ENCODE measurements at places on chromosomes 3 and 15. TPM values are rescaled to one million over a fixed set of nuclear protein-coding genes. Genes with fewer than 3 reads are reported as not detected.

GRCh38 chr3:151265866-151266265, 12.5 kb downstream of the P2RY14 start:
- peak; percentile 51 for DNase-seq

GRCh38 chr3:194062830-194063229, 73.1 kb upstream of the HES1 start:
- DNase-seq = no peak

- DNase-seq = no peak
Observed at GRCh38 chr3:141087778-141088130, 36.6 kb downstream of the SPSB4 start.

- DNase-seq = no peak
Observed at GRCh38 chr3:143483214-143483613, 363.6 kb downstream of the CHST2 start.

Gene UNC13C
- 0.07 TPM for total RNA-seq

DNA sequence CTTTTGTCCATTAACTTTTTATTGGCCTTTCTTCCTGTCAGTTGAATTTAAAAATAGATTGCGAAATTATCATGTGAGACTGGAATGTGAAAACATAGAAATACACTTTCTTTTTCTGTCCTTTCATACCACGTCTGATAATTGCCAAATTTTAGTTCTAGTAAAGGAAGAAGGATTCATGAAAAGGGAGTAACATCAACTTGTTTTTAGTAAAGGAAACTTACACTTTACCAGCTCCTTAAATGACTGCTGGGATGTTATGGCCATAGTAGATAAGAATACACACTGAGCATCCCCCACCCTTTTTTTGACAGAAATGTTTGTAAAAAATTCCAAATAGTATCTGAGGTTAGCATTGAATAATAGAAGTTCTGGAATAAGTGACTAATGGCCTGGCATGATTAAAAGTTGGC, 137.9 kb downstream of the NEO1 start:
- DNase-seq = no peak

- no peak for DNase-seq
Observed at GRCh38 chr3:15009167-15009566, 55.9 kb downstream of the MRPS25 start.

Gene MEGF11
- 2.7 TPM for total RNA-seq

- DNase-seq = peak; percentile 83
Observed at GRCh38 chr3:124688581-124689454, 41.4 kb upstream of the UMPS start.

Gene PPP2R3A
- 12.9 TPM for total RNA-seq

Gene PPP1R14D
- total RNA-seq = 0.25 TPM

Gene NRG4
- 0.18 TPM for total RNA-seq

- DNase-seq = no peak
Observed at GRCh38 chr3:23575697-23576096, 230.1 kb upstream of the UBE2E1 start.

GRCh38 chr3:122858373-122858772, 63.5 kb downstream of the SLC49A4 start:
- DNase-seq = no peak

Gene ACAD9
- total RNA-seq = 31.8 TPM

GRCh38 chr3:100880845-100881244, 112.4 kb downstream of the ABI3BP start:
- no peak for DNase-seq

GRCh38 chr3:168585544-168585943, 489.8 kb upstream of the GOLIM4 start:
- DNase-seq = no peak

DNA sequence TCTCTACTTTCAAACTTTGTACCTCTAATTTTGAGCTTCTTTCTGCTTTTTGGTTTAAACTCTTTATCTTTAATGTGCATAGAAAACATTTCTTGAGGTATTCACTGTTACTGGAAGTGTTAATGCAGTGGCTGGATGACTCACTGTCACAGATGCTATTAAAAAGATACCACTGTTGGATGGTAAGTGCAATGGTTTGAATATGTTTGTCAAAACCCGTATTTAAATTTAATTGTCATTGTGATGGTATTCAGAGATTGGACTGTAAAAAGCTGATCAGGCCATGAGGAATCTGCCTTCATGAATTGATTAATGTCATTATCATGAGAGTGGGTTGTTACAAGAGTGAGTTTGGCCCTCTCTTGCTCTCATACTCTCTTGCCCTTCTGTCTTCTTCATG, 70.6 kb downstream of the AP4E1 start:
- no peak for DNase-seq

GRCh38 chr3:39295184-39295775, 15.4 kb upstream of the CX3CR1 start:
- DNase-seq = no peak

- peak; percentile 50 for DNase-seq
Observed at GRCh38 chr3:195811756-195812155, at the start of gene MUC4. Gene MUC4, minus strand, starts transcription at chr3:195811929. Its CDS starts 112 bp downstream, at chr3:195811817.

GRCh38 chr3:13199006-13199776, 126.0 kb upstream of the IQSEC1 start:
- no peak for DNase-seq

GRCh38 chr3:128590948-128591347, 59.7 kb downstream of the RPN1 start:
- DNase-seq = peak; percentile 76

- no peak for DNase-seq
Observed at GRCh38 chr3:11285471-11285870, 13.3 kb downstream of the ATG7 start.

Gene KBTBD13
- 0.05 TPM for total RNA-seq

Gene CCR4
- total RNA-seq = 0.11 TPM

Gene ACKR4
- total RNA-seq = not detected

- no peak for DNase-seq
Observed at GRCh38 chr3:195815169-195815771, 3.5 kb upstream of the MUC4 start.

Gene FGF12
- total RNA-seq = 8.0 TPM

- no peak for DNase-seq
Observed at GRCh38 chr15:42083605-42083908, 10.8 kb downstream of the PLA2G4D start.

DNA sequence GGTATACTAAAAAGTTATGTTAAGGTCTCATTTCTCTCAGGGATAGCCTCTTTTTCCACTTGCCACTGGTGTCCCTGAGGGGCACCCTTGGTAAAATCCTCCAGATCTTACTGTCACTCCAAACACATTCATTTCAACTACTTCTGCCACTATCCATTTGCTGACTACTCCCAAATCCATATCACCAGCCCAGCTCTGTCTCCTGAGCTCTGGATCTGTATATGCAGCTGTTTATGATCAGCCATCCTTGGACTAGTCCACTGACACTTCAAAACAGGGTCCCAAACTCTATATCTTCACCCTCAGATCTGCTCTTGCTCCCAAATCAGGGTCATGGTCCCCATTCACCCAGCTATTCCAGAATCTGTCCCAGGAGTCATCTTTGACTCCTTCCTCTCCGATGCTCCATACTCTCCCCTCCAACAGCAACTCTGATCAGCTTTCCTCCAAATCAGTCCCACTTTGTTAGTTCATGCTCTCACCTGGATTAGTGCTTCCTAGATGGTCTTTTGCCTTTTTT, 9.9 kb downstream of the NCEH1 start:
- no peak for DNase-seq

Gene INKA1
- total RNA-seq = 1.4 TPM

Gene HAUS2
- 23.2 TPM for total RNA-seq

Gene C3orf85
- total RNA-seq = not detected

Data from WTC11 (cell line).